ENCODE measurements at places on chromosomes 6 and 20.
A peak's percentile ranks its signal among the peaks of the same experiment; 100 is the strongest.

GRCh38 chr6:160387916-160388643 is 39.9 kb downstream of the SLC22A3 start:
- no peak for DNase-seq

GRCh38 chr20:701401-702129 is 26.0 kb upstream of the SCRT2 start:
- DNase-seq = no peak

GRCh38 chr20:6819599-6819998 is 52.1 kb downstream of the BMP2 start:
- DNase-seq = no peak

- peak; percentile 52 for DNase-seq
Measured at GRCh38 chr20:63553251-63553932, 567 bp upstream of the FNDC11 start.

DNA sequence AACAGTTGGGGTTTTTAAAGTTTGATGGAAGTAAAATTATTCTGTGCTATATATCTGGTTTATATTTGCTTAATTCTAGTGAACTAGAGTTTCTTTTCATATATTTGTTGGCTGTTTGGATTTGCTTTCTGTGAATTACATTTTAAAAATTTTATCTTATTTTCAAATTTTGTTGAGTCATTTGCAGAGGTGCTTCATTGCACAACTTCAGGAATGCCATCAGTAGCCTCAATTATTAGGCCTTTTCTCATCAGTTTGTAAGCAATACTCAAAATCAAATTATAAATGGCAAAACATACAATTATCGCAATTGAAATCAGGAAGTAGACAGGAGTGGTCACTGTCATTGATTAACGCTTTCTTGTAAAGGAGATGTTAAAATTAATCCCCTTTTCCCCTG is 96.9 kb downstream of the UBE3D start:
- DNase-seq = no peak

DNA sequence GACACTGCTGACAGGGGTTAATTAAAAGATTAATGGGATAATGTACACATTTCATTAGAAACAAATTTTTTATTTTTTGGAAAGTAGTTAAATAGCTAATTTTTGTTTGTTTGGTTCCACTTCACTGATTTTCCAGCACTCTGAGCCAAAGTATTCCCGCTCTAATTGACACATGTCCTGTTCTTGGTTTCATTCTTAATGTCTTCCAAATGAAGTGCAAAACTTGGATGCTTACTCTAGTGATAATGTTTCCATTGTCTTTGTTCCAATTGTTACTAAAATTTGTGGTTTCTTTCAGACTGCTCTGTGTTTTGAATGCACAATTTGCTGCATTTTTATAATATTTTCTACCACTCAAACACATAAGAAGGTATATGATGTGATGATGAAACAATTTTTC is 794.3 kb downstream of the PHF3 start:
- DNase-seq = no peak

DNA sequence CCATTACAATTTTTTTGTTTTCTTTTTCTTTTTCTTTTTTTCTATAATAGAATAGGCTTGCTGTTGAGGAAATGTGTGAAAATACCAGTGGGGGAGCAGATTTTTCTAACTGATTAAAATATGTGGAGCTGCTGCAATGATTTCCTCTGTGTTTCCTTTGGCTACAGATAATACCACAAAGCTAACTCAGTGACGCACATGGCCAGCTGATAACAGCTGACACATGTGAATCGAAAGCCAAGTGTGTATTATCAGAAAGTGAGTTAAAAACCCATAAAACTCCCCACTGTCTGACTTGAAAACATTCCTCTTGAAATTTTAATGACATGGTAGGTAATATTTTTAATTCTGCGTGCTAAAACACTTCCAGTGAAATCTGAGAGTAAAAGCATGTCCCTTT is 70.8 kb upstream of the AHI1 start:
- no peak for DNase-seq

GRCh38 chr20:5996765-5997164 is 46.3 kb downstream of the MCM8 start:
- no peak for DNase-seq

DNA sequence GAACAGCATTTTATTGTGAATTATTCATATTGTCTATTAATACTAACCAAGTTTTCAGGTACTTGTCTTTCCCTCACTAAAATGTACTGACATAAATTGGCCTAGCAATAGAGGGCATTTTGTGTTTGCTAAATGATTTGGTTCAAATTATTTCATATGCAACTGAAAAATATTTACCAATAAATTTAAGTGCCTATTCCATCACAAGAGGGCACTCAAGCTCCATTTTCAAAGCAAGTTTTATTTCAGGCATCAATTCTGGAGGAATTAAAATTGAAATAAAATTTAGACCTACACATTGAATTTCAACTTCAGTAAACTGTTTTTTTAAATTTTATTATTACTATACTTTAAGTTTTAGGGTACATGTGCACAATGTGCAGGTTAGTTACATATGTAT is 114.3 kb upstream of the SYNCRIP start:
- DNase-seq = no peak

- DNase-seq = no peak
Measured at GRCh38 chr6:118659513-118660217, 8.3 kb upstream of the CEP85L start.

DNA sequence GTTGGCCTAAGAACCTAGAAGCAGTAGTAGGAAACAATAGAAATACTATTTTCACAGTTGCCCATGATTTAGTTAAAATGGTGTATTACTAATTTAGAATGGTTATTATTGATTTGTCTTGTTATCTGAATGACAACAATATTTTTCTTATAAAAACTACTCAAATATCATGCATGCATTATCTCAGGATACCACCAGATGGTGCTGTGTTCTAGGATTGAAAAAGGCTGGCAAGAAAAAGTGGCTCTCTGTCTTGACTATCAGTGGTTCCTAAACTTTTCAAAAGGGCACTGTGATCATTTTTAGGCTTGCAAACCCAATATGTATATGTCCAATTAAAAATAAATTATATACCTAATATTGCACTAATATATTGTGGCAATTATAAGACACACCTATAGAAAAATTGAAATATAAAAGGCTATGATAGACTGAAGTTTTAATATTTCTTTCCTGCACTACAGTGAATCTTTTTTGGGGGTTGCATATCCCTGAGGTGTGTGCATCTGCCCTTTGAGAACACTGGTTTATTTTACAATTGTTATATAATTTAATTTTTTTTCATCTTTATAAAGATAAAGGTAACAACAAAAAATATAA is 131.7 kb upstream of the MLIP start:
- DNase-seq = no peak

All from esophagus squamous epithelium (tissue), 5 donors.